Testis (tissue), 5 donors: ENCODE measurements at places on chromosomes 16 and 17. TPM values are rescaled to one million over a fixed set of nuclear protein-coding genes. Genes with fewer than 3 reads are reported as not detected.

- DNase-seq = no peak
- H3K27me3 ChIP-seq = no peaks in the 10 kb centered on the region
- H3K36me3 ChIP-seq = no peaks in the 10 kb centered on the region
- H3K4me1 ChIP-seq = no peaks in the 10 kb centered on the region
- H3K4me3 ChIP-seq = no peak overlapping the region
- H3K27ac ChIP-seq = no peak overlapping the region
Measured at GRCh38 chr17:58530655-58531054, 16.2 kb upstream of the MTMR4 start.

The PKMYT1 gene
- 76.4 TPM for total RNA-seq

DNA sequence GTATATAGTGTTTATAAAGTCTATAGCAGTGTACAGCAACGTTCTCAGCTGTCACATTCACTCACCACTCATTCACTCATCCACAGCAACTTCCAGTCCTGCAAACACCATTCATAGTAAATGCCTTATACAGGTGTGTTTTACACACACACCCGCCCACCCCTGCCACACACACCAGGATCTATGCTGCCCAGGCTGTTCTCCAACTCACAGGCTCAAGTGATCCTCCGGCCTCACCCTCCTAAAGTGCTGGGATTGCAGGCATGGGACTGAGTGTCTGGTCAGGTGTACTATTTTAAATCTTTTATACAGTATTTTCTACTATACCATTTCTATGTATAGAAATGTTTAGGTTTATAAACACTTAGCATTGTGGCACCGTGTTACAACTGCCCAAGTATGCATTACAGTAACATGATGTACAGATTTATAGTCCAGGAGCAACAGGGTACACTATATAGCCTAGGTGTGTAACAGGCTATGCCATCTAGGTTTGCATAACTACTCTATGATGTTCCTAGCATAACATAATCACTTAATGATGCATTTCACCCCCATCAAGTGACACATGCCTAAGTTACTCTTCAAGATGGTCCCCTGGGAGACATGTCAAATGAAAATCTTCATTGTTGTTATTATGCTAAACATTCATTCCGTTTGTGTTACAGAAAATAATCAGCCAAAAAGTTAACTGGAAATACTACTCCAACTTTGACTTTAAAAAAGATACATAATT is 42.5 kb downstream of the CREBBP start:
- no peaks in the 10 kb centered on the region for H3K36me3 ChIP-seq
- H3K27me3 ChIP-seq = no peaks in the 10 kb centered on the region
- peaks cover 7% of the 10 kb centered on the region for H3K4me1 ChIP-seq
- H3K27ac ChIP-seq = no peak overlapping the region

DNA sequence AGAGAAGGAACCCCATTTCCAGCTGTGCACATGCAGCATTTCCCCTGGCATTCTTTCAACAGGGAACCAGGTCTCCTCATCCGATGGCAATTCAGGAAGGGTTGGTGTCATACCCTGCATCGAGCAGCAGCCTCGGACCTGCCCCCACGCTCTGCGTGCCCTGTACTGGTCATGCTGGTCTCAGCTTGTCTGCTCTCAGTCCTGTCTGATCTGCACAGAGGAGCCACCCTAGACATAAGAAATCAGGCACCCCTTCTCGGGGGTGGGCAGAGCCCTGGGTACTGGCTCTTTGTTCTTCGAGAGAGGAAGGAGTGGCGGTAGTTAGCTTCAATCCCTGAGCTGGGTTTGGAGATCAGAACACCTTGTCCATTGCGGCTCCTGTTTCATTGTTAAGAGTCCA is 162.0 kb upstream of the RPH3AL start:
- no peak overlapping the region for H3K4me3 ChIP-seq
- no peak overlapping the region for H3K27ac ChIP-seq
- H3K27me3 ChIP-seq = no peaks in the 10 kb centered on the region
- H3K36me3 ChIP-seq = no peaks in the 10 kb centered on the region

The ETV4 gene
- 1.4 TPM for total RNA-seq

DNA sequence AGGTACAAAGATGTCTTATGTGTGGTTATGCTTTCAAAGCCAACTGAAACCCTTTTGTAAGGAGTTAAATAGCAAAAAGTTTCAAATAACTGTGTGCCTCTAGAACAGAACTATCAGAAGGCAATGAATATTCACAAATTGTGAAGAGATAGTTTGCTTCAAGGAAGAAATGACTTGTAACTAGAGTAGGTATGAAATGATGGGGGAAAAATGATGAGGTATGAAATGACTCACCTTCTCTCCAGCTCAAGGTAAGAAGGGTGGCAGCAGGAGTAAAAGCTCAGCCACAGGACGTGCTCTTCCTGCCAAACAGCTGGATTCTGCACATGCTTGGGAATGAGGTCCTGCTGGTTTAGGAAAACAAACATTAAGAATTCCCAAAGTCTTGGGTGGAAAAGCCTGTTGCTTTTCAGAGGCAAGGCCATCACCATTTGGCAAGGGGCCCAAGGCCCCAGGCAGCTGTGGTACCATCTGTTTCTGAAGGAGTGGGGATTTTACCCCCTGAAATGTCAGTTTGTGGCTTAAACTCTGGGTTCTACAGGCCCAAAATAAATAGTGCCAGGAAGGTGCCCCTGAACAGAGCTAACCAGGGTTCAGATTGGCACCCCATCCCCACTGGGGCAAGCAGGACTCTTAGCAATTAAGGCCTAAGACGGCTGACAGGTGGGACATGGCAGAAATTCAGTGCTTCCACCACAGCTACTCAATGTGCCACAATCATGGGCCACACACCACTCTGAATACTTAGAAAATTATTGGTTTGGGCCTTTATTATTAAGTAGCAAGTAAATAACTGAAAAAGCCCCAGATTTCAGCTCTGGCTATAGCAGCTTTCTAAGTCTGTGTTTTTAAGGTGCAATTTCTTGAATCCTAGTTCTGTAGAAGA is 13.3 kb downstream of the HERPUD1 start:
- no peaks in the 10 kb centered on the region for H3K36me3 ChIP-seq
- DNase-seq = peak; percentile 23
- peak overlapping the region; percentile 23 for H3K27ac ChIP-seq
- H3K4me1 ChIP-seq = no peaks in the 10 kb centered on the region
- no peaks in the 10 kb centered on the region for H3K27me3 ChIP-seq
- H3K4me3 ChIP-seq = no peak overlapping the region

DNA sequence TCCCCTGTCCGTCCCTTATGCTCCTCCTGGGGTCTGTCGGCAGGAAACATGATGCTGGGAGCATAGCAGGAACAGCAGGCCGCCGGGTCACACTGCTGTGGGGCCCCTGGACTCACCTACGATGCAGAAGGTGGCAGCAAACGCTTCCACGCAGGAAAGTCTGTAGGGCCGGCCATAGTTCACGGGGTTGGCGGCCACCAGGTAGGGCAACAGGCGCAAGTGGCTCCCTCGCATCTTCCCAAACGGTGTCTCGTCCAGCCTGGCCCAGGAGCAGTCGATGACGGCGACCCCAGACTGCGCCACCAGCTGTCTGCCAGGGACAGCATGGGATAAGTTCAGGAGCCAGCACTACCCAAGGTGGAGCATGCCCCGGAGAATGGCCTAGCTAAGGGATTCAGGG is 987 bp downstream of the TSR3 start:
- no peak for DNase-seq
- no peaks in the 10 kb centered on the region for H3K27me3 ChIP-seq
- H3K27ac ChIP-seq = no peak overlapping the region

DNA sequence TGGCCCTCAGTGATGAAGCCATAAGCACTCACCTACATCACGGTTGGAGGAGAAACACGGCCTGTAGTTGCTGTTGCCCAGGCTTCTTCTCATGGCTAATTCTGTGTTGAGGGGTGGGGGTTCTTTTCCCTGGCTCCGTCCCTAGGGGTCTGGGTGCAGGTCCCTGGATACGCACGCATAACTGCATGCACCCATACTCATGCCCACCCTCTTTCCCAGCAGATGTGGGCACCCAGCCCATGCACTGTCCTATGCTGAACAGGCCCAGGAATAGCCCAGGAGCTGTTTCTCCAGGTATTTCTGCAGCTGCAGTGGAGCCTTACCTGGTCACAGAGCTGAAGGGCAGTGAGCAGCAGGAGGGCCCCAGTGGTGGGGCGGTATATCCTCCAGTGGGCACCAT is 18.1 kb downstream of the ST6GALNAC1 start:
- H3K27me3 ChIP-seq = no peaks in the 10 kb centered on the region
- H3K4me1 ChIP-seq = no peaks in the 10 kb centered on the region
- no peak for DNase-seq
- H3K36me3 ChIP-seq = no peaks in the 10 kb centered on the region
- H3K4me3 ChIP-seq = no peak overlapping the region

DNA sequence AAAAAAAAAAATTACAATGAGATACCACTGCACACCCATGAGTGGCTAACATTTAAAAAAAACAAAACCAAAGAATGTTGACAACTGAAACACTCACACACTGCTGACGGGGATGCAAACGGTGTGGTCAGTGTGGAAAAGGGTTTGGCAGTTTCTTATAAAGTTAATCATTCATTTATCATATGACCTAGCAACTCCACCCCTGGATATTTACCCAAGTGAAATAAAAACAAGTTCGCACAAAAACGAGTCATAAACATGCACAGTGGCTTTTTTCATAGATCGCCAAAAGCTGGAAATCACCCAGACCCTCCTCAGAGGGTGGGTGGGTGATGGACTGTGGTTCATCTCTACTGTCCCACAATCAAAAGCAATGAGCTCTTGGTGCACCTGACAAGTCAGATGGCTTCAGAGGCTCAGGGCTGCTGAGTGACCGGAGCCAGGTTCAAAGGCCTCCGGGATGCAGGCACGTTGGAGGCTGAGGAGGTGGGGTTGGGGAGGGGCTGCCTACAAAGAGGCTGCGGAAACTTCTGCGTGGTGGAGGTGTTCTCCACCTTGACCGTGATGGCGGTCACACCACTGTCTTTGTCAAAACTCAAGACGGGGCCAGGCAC is 14.2 kb downstream of the RAB40B start:
- no peak for DNase-seq
- H3K27ac ChIP-seq = no peak overlapping the region
- no peaks in the 10 kb centered on the region for H3K36me3 ChIP-seq
- H3K4me1 ChIP-seq = no peaks in the 10 kb centered on the region

GRCh38 chr17:29021226-29021625 is 15.4 kb upstream of the SEZ6 start:
- no peak for DNase-seq
- H3K4me3 ChIP-seq = no peak overlapping the region
- peaks cover 4% of the 10 kb centered on the region for H3K4me1 ChIP-seq
- H3K27ac ChIP-seq = no peak overlapping the region
- no peaks in the 10 kb centered on the region for H3K27me3 ChIP-seq
- no peaks in the 10 kb centered on the region for H3K36me3 ChIP-seq

The KRTAP4-3 gene
- total RNA-seq = not detected

DNA sequence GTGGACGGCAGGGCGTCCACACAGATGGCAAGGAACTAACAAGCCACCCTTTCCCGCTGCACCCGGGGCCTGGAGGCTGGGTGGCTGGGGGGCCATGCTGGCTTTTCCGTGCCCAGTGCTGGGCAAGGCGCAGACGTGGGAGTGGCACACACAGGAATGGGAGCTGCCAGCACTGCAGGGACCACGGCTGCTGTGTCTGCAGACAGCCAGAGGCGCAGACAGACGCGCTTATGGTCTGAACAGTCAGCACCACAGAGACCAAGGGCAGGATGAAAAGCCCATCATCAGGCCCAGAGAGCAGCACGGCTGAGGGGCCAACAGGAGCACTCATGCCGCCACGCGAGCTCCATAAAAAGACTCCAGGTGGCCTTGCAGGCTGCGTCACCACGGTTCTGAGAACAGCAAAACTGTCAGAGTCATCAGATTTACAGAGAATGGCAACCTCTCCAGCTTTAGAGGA is 24.0 kb downstream of the PDIA2 start:
- H3K4me3 ChIP-seq = no peak overlapping the region
- H3K4me1 ChIP-seq = peaks cover 6% of the 10 kb centered on the region
- no peak for DNase-seq
- H3K36me3 ChIP-seq = no peaks in the 10 kb centered on the region

GRCh38 chr17:66373944-66374817 is 71.8 kb downstream of the PRKCA start:
- H3K4me1 ChIP-seq = peaks cover under 1% of the 10 kb centered on the region
- DNase-seq = peak; percentile 64
- H3K27ac ChIP-seq = no peak overlapping the region
- no peaks in the 10 kb centered on the region for H3K36me3 ChIP-seq

DNA sequence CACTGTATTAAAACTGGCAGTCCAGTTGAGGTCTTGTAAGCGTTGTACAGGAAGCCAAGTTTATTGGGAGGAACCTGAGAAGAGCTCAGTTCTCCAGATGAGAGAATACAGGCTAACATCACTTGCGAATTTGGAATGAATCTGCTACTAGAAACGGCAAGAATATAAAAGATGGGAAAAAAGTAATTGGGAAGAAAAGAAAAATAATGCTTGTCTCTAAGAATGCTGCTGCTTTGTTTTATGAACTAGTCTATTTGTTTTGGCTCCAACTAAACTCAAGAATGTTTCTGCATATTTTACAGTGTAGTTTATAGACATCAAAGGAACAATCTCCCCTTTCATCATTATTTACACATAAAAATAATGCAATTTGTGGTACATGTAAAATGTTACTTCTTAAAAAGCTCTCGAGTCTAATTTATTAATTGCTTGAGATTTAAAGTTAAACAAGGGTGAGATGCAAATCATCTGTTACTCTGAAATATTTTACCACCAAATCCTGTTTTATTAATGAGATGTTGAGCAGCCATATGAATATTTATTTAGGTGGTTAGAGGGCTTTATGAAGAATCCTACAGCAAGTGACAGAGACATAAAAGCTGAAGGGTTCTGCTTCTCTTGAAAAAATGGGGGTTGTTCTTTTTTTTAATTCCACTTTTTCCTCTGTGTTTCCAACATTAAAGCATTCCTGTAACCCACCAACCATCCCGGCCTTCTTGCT is 162.1 kb upstream of the AXIN2 start:
- no peaks in the 10 kb centered on the region for H3K4me1 ChIP-seq
- H3K36me3 ChIP-seq = no peaks in the 10 kb centered on the region
- H3K4me3 ChIP-seq = no peak overlapping the region
- DNase-seq = no peak
- H3K27ac ChIP-seq = no peak overlapping the region

DNA sequence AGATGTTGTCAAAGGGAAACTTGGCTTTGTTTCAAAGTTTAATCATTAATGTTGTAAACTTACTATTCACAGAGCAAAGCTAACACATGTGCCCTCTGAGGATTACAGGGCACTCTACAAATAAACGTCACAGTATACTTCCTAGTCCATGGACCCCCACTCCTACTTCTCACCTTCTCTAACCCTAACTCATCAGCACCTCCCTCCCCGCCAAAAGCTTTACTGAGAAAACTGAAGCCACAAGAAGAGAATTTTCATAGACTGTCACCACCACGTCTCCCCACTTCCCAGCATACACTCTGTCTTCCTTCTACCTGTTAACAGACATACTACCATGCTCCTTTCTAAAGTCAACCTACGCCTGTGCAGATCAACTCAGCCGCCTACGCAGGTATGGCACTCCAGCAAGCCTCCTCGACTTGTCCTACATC is 29.0 kb downstream of the HELZ start:
- peaks cover under 1% of the 10 kb centered on the region for H3K4me1 ChIP-seq
- H3K27me3 ChIP-seq = no peaks in the 10 kb centered on the region
- DNase-seq = no peak
- no peak overlapping the region for H3K4me3 ChIP-seq
- no peaks in the 10 kb centered on the region for H3K36me3 ChIP-seq
- H3K27ac ChIP-seq = no peak overlapping the region

The ABCC11 gene
- 7.5 TPM for total RNA-seq

The NOS2 gene
- 0.87 TPM for total RNA-seq
